ENCODE measurements at places on chromosomes 3 and 15. TPM values are rescaled to one million over a fixed set of nuclear protein-coding genes. Genes with fewer than 3 reads are reported as not detected.

CLEC3B gene
- not detected for total RNA-seq

DUOXA2 gene
- not detected for total RNA-seq

MEGF11 gene
- under 0.01 TPM for total RNA-seq

GOLGA6L10 gene
- total RNA-seq: 0.74 TPM

XCR1 gene
- not detected for total RNA-seq

TUSC7 gene
- total RNA-seq: not detected

SHQ1 gene
- 32.5 TPM for total RNA-seq

GABRB3 gene
- total RNA-seq: 3.3 TPM

KNL1 gene
- total RNA-seq: 43.4 TPM

SERPINI2 gene
- total RNA-seq: not detected

IL5RA gene
- 0.80 TPM for total RNA-seq

KLHDC8B gene
- total RNA-seq: 3.2 TPM

CORO2B gene
- total RNA-seq: 2.5 TPM

ATP10A gene
- 7.5 TPM for total RNA-seq

- DNase-seq: no peak
Observed at GRCh38 chr3:29374226-29374625, 93.4 kb downstream of the RBMS3 start.

DNA sequence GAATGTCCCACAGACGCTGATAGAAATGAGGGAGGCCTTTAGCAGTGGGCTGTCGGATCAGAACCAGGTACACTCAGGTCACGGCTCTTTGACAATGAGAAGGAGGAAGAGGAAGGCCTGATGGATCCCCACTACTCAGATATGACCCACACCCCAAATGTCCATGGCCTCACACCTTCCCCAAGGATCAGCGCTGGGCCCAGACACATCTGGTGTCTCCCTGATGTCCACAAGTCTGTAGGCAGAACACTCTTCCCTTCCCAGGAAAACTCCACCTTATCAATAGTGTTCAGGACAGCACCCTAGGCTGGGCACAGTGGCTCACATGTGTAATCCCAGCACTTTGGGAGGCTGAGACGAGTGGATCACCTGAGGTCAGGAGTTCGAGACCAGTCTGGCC lies 33.3 kb upstream of the SFMBT1 start:
- no peak for DNase-seq

- DNase-seq: peak; percentile 84
Observed at GRCh38 chr15:63238796-63239195, 38.6 kb upstream of the APH1B start.

- DNase-seq: peak; percentile 62
Observed at GRCh38 chr3:140953028-140953960, 11.7 kb downstream of the SLC25A36 start.

DNA sequence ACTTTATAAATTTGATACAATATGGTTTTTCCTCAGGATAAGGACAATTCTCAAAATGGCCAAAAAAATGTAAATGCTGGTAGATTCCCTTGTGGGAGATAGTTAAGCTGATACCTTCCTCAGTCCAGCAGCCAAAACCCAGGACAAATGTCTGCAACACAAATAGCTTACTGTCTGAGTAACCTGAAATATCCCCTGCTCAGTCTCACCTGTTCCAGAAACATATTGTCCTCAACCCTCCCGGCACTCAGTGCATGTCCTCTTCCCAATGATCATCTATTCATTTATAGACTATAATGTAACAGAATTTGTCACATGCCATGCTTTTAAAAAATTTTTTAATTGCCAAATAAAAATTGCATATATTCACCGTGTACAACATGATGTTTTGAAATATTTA lies 12.2 kb downstream of the RBSN start:
- no peak for DNase-seq

DNA sequence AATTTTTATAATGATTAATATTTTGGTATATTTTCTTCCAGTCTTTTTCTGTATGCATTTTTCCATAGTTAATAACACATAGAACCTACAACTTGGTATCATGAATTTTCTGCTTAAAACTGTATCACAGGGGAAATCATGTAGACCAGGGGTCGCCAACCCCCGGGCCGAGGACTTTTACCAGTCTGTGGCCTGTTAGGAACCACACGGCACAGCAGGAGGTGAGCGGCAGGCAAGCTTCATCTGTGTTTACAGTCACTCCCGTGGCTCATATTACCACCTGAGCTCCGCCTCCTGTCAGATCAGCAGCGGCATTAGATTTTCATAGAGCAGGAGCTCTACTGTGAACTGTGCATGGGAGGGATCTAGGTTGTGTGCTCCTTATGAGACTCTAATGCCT lies 54.7 kb downstream of the RPL22L1 start:
- DNase-seq: peak; percentile 66

DNA sequence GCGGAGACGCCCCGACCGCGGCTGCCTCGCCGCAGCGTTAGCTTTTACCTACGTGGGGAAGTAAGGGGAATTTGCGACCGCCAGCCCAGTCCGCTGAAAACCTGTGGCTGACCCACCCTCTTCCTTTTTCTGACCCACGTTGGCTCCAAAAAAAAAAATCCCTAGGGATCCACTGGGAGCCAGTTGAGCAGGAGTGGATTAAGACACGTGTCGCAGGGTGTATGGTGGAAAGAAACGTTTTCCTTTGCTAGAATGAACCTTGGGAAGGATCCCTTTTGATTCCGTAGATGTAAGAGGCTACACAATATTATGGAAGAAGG lies 575 bp upstream of the PCYT1A start:
- no peak for DNase-seq

- no peak for DNase-seq
Observed at GRCh38 chr3:111828530-111828929, 30.5 kb upstream of the PHLDB2 start.

- no peak for DNase-seq
Observed at GRCh38 chr3:31167666-31168065, 273.2 kb upstream of the GADL1 start.

DNA sequence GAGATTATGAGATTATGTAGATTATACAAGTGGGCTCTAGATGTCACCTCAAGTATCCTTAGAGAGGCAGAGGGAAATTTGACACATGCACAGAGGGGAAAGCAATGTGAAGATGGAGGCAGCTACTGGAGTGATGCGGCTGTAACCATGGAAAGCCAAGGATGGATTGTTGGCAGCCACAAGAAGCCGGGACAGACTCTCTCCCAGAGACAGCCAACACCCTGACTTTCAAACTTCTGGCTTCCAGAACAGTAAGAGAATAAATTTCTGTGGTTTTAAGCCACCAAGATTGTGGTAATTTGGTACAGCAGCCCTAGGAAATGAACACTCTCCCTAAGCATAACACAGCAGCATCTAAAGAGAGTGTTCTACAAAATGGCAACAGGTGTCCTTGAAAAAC lies 34.4 kb upstream of the PRICKLE2 start:
- no peak for DNase-seq

- peak; percentile 62 for DNase-seq
Observed at GRCh38 chr15:66253418-66254088, at the start of gene MEGF11. TSS of gene MEGF11 (minus strand) at chr15:66253750. CDS start at chr15:66128403, 125,347 bp downstream.

- no peak for DNase-seq
Observed at GRCh38 chr15:25763954-25764353, 99.2 kb downstream of the ATP10A start.

- DNase-seq: peak; percentile 39
Observed at GRCh38 chr3:77147836-77148578, 108.1 kb downstream of the ROBO2 start.

DNA sequence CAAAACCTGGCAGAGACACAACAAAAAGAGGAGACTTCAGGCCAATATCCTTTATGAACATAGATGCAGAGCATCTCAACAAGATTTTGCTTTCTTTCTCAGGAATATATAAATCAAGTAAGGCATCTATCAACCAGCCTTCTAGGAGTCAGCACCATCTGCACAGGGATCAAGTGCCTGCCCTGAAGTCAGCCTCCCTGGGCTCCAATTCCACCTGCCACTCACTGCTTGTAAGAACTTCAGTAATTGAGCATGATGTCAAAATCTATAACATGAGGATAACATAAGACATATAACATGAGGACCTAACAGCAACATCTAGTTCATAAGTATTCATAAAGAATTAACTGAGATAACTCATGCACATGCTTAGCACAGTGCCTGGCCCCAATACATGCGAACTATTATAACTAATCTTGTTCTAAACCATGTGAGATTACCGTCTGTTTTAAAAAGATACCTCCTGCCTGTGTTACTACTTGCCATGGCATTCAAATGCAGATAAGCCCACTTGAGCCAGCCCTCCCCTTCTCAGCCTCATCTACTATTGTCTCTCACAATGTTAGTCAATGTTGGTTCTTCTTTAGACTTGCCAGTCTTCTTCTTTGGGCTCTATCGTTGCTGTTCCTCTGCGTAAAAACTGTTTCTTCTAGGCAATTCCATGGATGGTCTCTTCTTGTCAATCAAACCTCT lies 91.6 kb downstream of the PLD1 start:
- no peak for DNase-seq

DNA sequence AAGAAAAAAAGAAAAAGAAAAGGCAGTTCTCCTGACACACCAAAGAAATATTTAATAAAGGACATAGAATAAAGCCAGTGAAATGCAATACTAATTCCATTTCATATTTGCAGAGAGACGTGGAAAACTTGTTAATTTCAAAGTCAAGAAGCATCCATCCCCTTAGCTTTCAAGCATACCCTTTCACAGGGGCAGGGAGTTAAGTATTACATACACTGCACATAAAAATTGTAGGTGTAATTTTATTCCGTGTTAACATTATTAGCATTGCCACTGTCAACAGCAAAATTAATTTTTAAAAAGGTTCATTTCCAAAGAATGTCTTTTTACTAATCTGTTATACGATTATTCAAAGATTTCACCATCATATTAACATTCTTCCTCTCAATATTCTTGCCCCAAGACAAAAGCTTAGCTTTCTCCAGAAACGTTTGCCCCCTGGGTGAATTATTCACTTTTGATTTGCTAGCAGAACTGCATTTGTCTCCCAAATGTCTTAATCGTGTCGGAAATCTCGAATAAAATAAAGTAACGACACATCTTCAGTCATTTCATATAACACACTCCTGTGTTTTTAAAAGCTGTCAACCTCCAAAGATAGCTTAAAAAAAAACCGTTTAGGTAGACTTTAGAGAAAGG lies 517.9 kb downstream of the MECOM start:
- DNase-seq: no peak

GRCh38 chr3:15636028-15636709 lies 34.6 kb downstream of the BTD start:
- peak; percentile 81 for DNase-seq

GRCh38 chr3:23481616-23482278 lies 278.6 kb downstream of the UBE2E2 start:
- no peak for DNase-seq

GRCh38 chr3:36562945-36563344 lies 182.6 kb downstream of the STAC start:
- no peak for DNase-seq

GRCh38 chr3:69774029-69774428 lies 34.8 kb downstream of the MITF start:
- DNase-seq: peak; percentile 6

DNA sequence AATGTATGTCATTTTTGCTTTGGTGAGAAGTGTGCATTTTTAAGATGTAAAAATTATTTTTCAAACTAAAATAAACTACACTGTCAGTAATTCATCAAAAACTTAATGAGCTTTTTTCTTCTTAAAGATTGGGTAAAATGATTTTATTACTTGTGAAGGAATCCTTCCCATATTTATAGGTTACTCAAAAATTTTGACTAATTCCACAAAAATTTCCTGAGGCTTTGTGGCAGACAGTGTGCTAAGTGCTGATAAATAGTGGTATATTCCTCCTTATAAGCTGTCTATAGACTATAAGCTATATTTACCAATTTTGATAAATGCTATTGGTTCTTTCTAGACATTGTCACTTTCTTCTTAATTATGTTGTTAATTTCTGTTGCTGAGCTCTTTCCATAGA lies 284.5 kb upstream of the SEMA6D start:
- no peak for DNase-seq

DNA sequence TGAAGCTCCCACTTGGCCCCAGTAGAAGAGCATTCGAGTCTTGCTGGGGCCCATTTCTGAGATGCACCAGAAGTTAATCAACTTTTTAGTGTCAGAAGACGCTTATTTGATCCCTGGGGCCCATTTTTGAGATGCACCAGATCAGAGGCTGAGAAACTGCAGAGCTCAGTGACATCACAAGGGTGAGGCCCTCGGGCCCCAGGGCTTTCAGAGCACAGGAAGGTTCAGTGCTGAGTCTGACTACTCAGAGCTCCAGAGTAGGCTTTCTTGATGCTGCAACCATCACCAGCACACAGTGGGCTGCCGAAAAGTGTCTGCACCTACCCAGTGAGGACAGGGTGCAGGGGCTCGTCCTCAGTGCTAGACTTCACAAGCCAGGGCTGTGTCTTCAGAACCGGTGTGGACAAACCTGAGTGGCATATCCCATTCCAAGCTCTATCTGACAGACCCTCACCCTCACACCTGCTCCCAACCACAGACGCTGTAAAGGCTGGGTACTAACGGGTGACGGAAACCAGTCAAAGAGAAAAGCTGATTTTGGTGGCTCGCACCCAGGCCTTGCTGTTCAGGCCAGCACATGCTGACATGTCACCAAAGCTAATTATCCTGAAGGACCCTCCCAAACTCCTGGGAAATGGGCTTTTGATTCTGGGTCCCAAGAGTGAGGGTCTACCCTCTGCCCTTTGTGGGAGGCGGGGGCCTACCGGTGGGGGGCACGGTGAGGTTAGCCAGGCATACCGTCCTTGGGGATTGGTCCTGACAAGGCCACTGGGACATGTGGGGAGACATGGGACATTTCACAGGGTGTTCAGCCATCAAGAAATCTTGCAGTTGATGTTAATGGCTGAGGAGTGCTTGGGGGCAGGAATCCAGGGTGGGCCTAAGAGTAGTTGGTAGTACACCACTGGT lies 83.0 kb downstream of the PDCD6IP start:
- no peak for DNase-seq

- DNase-seq: no peak
Observed at GRCh38 chr3:101791778-101792177, 12.8 kb downstream of the NXPE3 start.

GRCh38 chr3:183070892-183071291 lies 28.4 kb downstream of the MCCC1 start:
- no peak for DNase-seq

DNA sequence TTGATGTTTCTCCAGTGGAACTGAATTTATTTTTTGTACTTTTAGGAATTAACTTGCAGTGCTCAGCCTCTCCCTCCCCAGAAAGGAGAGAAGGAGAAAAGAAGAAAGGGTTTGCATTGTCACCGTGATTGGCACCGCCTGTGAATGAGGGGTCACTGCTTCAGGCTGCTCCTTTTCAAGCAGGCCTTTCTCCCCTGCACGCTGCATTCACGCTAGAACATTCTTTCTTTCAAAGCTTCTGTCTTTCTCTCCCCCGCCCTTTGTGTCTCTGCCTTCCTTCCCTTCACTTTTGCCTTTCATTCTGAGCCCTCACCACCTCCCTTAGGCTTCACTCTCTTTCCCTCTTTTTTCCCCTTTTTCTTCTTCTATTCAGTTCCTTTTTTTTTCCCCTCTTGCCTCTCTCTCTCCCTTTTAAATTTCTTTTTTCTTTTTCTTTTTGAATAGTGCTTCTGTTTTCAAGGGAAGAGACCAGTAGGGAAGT lies 42.4 kb downstream of the ZNF710 start:
- DNase-seq: no peak

Data from Daoy (cell line).